ENCODE measurements at places on chromosomes 4 and X.
A peak's percentile ranks its signal among the peaks of the same experiment; 100 is the strongest.

GRCh38 chrX:22053481-22053880 lies 21.4 kb downstream of the PHEX start:
- no peak for DNase-seq

DNA sequence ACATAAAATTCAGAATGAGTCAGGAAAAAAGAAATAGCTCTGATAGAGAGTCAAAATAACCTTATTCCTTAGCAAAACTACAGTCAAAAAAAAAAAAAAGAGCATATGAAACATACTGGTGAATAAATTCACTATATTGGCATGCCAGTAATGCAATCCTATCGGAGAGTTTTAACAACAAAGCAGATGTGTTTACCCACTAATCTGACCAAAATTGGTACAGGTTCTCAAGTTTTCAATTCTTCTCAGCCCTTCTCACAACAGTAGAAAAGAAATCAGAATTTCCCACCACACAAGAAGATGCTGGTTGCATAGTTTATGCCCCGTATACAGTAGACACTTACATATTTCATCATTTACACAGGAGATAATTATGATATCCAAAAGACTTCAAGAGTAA lies 59.4 kb downstream of the LCORL start:
- no peak for DNase-seq

- DNase-seq, result no peak
These were observed 38.4 kb upstream of the PDLIM3 start for GRCh38 chr4:185573651-185574199.

GRCh38 chr4:67785528-67785927 lies 31.3 kb upstream of the GNRHR start:
- DNase-seq, result no peak

DNA sequence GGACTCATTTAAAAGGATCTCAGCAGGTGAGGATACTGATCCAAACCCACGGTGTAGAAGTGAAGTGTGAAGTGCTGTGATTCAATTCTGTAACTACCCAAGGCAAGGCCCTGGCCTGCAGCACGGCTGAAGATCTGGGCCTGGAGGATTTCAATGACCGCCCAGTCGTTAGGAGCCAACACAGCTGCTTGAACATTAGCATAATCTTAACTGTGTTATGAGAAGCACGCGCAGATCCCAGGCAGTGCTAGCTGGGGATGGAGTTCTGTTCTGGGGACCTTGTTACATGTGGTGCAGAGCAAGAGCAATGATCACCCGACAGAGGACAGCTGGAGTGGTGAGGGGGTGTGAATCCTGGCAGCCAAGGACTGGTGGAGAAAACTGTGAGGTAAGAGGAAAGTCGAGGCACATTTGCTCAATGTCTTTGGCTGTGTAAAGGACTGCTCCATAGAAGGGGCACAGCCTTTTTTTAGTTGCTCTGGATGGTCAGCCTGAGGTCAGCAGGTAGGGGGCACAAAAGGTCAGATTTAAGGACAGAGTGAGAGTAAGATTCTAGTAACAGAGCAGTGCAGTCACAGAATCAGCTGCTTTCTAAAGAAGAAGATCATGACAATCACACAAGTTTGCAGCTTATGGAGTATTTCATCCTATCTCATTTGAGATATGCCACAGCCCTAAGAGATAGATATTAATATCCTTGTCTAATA lies 181.8 kb downstream of the DCLK2 start:
- no peak for DNase-seq

DNA sequence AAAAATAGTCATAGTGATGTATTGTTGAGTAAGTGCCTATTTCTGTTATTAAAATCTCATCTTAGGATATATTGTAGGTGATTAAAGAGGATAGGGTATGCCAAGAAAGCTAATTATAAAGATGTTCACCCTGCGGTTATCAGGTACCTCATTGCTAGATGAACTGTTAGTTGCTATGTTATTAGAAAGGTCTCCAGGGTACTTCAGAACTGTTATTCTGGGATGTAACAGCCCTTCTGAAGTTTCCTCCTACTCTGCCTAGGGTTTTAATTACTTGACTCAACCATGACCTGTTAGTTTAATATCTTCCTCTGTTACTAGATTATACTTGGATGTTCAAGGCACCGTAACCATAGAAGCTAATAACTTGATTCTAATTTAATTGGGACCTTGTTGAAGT lies 15.4 kb downstream of the TMPRSS11E start:
- DNase-seq, result no peak

- DNase-seq, result no peak
These were observed 3.4 kb upstream of the HMX1 start for GRCh38 chr4:8874896-8875680.

GRCh38 chr4:973431-974397 lies at the start of gene DGKQ:
Gene DGKQ, minus strand, starts transcription at chr4:973569. Its CDS starts 87 bp downstream, at chr4:973482.
- peak; percentile 85 for DNase-seq

- peak; percentile 1 for DNase-seq
These were observed 646 bp downstream of the TIGD4 start for GRCh38 chr4:152778656-152779512.

GRCh38 chr4:100820249-100820648 lies 302.4 kb upstream of the EMCN start:
- DNase-seq, result no peak

GRCh38 chr4:16026160-16026761 lies 57.6 kb downstream of the PROM1 start:
- DNase-seq, result no peak

- no peak for DNase-seq
These were observed 176.5 kb upstream of the NRK start for GRCh38 chrX:105645667-105646357.

GRCh38 chrX:103781706-103782105 lies 5.1 kb downstream of the PLP1 start:
- no peak for DNase-seq

DNA sequence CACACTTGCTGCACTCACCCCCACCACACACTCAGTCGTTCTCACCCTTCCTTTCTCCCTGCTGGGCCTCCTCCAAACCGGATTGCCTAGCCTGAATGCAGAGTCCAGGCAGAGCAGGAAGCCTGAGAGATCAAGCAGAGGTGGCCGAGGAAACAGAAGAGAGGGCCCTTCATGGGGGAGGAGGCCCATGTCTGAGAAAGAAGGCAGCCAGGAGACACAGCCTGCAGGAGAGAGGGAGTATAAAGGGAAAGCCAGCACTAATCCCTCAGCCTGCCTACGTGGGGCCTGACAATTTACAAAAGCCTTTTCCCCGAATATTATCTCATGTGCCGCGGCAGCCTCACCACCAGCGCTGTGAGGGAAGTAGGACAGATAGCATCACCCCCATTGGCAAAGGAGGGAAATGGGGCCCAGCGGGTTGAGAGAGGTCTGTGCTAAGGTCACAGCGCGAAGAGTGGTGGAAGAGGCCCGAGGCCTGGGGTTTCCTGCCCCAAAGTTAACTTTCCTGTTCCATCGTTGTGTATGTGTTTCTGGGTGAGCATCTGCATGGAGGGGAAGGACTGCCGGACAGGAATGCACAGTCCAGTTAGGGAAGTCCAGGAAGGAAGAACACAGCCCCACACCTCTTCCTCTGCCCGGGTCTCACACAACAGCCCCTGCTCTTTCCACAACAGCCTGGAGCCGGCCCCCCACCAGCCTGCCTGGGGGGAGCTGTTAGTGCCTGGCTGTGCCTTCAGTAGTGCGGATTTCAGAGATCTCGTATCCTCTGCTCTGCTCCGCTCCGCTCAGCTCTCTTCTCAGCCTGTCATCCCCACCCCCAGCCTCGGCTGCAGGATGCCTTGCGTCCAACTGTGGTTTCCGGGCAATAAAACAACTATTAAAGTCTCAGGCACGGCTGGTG lies 50.9 kb upstream of the BCOR start:
- no peak for DNase-seq

GRCh38 chr4:2370597-2371320 lies 47.7 kb downstream of the ZFYVE28 start:
- no peak for DNase-seq

- no peak for DNase-seq
These were observed 60.4 kb downstream of the CCNI start for GRCh38 chr4:77015390-77015789.

- no peak for DNase-seq
These were observed 56.6 kb upstream of the MAB21L2 start for GRCh38 chr4:150525321-150525868.

GRCh38 chrX:7620560-7620959 lies 222.4 kb upstream of the VCX start:
- DNase-seq, result no peak

DNA sequence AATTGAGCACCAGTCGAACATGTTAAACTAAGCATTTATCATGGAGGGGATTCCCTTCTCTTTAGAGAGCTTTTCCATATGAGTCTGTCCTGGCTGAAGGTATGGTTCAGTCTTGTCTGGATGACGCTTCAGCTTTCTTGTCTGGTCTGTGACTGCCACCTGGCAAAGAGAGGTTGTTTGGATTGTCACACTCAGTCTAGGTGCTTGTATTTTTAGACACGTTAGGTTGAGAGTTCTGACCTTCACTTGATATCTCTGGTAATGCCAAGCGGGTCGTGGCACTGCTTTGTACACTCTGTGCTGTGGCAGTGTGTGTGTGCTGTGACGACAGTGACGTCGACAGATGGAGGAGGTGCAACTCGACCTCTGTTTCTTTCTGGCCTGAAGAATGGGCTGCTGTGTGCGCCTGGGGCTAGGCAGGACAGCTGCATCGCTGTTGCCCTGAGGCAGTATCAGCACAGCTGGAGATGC lies 12.6 kb downstream of the NOCT start:
- DNase-seq, result no peak

- no peak for DNase-seq
These were observed 83.6 kb downstream of the JAKMIP1 start for GRCh38 chr4:6116696-6117285.

- no peak for DNase-seq
These were observed 9.6 kb downstream of the HAUS7 start for GRCh38 chrX:153460826-153461225.

DNA sequence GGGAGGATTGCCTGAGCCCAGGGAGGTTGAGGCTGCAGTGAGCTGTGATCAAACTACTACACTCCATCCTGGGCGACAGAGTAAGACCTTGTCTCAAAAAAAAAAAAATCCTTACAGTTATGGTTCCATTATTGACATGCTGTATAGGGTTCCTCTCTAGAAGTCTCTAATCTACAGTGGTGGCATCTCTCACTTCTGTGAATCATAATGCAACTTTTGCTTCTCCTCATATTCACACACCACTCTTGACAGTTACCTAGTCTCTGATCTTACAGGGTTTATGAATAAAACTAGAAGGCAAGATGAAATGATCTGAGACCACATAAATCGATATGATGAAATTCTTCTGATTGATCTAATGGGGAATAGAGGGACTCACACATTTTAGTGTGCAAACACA lies 40.6 kb downstream of the DOCK11 start:
- DNase-seq, result no peak

DNA sequence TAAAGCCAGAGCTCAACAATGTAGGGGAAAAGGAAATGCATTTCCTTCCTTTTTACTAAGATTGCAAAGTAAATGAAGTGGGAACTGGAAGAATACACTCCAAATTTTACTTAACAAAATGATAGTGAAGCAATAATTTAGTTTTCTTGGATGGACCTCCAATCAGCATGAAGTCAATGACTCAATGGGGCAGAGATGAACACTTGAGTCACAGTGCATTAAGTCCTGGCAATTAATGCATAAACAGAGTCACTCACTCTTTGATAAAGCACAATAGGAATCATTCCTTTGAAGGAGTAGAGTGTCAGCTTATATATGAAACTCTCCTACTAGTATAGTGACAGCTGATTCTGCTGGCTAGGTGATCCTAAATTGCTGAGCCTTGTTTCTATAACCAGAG lies 66.7 kb upstream of the FRAS1 start:
- no peak for DNase-seq

DNA sequence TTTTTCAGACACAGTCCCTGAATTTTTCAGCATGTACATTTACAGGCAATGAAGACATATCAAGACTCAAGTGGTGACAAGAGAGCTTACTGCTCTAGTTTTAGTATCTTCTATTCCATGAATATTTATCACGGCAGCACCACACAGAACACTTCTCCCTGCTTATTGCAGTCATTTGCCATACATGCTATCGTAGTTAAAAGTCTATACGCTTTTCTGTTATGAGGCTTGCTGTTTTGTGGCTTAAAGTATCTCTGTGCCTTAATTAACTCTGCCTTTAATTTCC lies 65.4 kb upstream of the GK2 start:
- no peak for DNase-seq

DNA sequence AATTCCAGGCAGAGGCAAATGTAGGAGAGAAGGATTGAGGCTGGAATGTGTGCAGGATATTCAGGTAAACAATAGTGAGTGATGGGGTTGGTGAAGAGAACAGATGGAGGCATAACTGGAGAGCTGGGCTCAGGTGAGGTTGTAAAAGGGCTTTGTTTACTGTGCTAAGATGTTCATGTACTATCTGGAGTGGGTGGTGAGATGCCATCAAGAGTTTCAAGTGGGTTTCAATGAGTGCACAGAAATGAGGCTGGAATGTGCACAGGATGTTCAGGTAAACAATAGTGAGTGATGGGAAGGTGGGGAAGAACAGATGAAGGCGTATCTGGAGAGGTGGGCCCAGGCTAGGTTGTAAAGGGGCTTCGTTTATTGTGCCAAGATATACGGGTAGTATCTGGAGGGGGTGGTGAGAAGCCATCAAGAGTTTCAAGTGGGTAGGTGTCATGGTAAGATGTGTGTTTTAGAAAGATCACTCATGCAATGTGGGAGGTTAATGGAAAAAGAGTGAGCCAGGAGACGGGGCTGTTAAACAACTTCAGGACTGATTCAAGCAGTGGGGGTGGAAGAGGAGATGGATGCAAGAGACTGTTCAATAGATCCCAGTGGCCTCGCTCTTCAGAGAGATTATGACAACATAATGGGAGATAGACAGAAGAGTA lies 25.4 kb upstream of the NMU start:
- DNase-seq, result no peak

DNA sequence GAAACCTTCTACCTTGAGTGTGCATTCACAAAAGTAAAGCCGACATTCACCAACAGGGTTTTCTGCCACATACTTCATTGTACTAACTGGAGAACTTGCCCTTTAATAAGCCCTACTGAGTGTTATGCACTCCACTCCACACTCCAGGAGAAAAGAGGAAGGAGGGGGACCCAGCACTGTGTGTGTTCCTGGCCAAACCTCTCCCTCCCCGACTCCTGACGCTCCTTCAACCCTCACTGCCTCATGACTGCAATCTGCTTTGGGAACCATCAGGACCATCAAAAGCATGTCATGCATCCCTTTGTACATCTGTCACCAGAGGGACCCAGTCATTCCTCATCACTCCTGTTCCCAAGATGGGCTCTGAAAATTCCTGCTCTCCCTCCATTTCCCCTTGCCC lies 143.7 kb downstream of the RASL11B start:
- no peak for DNase-seq

DNA sequence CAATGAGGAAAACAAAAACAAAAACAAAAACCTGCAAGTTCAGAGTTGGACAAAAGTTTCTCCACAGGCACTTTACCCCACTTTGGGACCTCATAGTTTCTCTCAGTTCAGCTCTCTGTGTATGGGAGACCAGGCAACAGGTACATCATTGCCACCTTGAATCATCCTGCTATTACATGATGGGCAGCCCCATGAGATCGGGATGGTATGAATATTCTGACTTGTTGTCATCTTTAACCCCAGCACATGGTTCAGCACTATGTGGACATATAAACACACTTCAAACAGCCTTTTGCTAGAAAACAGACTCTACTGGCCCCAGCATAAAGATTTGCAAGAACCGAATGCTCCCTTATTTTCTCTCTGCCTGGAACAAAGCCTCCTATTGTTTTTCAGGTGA lies 176.9 kb upstream of the SCML1 start:
- DNase-seq, result no peak

- no peak for DNase-seq
These were observed 19.2 kb downstream of the GABRQ start for GRCh38 chrX:152656890-152657289.

- no peak for DNase-seq
These were observed 97.1 kb upstream of the FAM9B start for GRCh38 chrX:9131066-9131465.
